ENCODE measurements at places on chromosomes 5 and 9. TPM values are rescaled to one million over a fixed set of nuclear protein-coding genes. Genes with fewer than 3 reads are reported as not detected.

DNA sequence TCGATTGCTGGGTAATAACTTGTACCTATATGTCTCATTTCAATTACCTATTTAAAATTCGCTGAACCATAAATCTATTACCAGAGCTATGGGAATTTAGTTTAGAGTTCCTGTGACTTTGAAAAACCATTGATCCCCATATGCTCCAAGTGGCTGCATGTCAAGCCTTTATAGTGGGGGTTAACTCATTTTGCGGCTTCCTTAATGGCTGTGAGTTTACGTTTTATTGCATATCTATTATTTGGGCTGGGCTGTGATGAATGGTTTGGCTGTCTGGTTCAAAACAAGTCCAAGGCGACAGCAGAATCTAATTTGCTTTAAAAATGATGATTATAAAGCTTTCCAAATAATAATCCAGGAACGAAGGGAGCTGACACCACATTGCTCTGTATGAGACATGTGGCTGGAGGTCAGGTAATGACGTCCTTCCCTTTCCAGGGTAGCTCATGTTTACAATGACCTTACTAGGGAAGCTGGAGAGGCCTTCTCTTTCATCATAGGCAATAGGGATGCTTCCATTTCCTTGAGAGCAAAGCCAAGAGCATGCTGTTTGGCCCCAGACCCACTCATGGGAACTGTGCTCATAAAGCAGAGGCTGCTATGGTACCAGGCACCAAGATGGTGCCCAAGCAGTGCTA lies 258.3 kb downstream of the HSPA4 start:
- peaks cover 13% of the 10 kb centered on the region for H3K27me3 ChIP-seq
- no peak overlapping the region for H3K4me3 ChIP-seq
- no peaks in the 10 kb centered on the region for H3K36me3 ChIP-seq
- H3K27ac ChIP-seq, result no peak overlapping the region
- DNase-seq, result peak; percentile 16

DNA sequence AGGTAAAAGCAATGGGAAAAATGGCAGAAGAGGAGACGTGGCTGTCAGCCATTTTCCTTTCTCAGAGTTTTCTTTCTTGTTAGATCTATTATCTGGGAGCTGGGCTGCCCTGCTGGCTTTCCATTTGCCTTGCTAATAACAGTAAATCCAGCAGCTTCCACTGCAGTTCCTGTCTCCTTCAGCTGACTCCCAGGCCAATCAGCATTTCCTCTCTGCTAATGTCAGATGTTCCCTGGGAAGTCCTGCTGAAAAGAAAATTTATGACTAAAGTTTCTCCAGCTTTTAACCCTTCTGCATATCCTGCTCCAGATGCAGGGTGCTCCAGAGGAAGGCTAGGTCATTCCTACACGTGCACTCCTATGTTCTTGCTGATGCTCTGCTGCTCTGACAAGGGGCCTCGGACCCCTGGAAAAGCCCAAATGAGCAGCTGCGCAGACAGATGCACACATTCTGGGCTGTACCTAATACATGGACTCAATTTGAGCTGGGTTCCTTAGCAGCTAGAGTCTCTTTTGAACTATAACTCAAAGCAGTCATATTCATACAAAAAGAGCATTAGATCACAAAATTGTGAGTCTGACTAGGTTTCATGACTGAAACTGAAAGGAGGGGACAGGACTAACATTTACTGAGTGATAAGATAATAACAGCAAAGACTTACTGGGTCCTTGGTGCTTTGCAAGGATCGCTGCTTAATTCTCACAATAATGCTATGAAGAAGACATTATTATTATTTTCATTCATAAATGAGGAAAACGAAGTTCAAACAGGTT lies 182.2 kb downstream of the MAPKAP1 start:
- peaks cover 3% of the 10 kb centered on the region for H3K36me3 ChIP-seq
- H3K27me3 ChIP-seq, result no peaks in the 10 kb centered on the region
- H3K27ac ChIP-seq, result peak overlapping the region; percentile 14
- peaks cover 28% of the 10 kb centered on the region for H3K4me1 ChIP-seq
- peak; percentile 23 for DNase-seq

- peak overlapping the region; percentile 58 for H3K27ac ChIP-seq
- no peak overlapping the region for H3K4me3 ChIP-seq
- H3K36me3 ChIP-seq, result peaks cover 7% of the 10 kb centered on the region
- no peaks in the 10 kb centered on the region for H3K27me3 ChIP-seq
These were observed 33.4 kb upstream of the NCS1 start for GRCh38 chr9:130138791-130139190.

DNA sequence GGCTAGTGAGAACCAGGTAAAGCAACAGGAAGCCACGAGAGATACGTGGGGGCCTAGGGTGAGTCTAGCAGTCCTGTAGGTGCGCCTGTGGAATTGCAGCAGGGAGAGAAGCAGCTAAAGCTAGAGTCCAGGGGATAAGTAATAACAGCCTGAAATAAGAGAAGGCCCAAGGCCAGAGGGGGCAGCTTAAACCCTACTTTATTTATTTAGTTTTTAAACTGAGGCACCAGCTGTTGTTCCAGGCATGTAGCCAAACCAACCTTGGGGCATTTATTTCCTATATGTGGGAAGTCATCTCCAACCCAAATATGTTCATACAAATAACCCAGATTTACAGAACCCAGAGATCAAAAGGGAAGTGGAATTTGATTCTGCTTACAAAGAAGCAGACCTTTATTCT lies 93.5 kb downstream of the GLDC start:
- H3K27me3 ChIP-seq, result no peaks in the 10 kb centered on the region
- H3K27ac ChIP-seq, result peak overlapping the region; percentile 67
- H3K4me3 ChIP-seq, result no peak overlapping the region
- no peaks in the 10 kb centered on the region for H3K36me3 ChIP-seq
- peak; percentile 83 for DNase-seq

- H3K27ac ChIP-seq, result no peak overlapping the region
- H3K4me1 ChIP-seq, result no peaks in the 10 kb centered on the region
- no peak overlapping the region for H3K4me3 ChIP-seq
These were observed 68.8 kb downstream of the KIF4B start for GRCh38 chr5:155082401-155082800.

DNA sequence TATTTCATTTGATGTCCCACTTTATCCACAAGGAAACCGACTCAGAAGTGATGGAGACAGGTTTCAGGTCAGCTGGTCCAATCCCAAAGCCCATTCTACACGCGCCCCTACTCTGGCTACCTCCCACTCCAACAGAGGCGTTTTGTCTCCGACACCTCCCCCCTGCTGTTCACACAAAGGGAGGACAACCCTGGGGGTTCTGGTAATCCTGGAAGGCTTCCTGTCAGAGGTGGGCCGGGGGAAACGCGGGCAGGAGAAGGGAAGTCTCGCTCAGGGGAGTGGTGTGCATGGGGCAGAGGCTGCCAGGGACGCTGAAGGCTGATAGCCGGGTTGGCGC lies 39.7 kb upstream of the GABRP start:
- no peak overlapping the region for H3K4me3 ChIP-seq
- DNase-seq, result no peak
- no peak overlapping the region for H3K27ac ChIP-seq

DNA sequence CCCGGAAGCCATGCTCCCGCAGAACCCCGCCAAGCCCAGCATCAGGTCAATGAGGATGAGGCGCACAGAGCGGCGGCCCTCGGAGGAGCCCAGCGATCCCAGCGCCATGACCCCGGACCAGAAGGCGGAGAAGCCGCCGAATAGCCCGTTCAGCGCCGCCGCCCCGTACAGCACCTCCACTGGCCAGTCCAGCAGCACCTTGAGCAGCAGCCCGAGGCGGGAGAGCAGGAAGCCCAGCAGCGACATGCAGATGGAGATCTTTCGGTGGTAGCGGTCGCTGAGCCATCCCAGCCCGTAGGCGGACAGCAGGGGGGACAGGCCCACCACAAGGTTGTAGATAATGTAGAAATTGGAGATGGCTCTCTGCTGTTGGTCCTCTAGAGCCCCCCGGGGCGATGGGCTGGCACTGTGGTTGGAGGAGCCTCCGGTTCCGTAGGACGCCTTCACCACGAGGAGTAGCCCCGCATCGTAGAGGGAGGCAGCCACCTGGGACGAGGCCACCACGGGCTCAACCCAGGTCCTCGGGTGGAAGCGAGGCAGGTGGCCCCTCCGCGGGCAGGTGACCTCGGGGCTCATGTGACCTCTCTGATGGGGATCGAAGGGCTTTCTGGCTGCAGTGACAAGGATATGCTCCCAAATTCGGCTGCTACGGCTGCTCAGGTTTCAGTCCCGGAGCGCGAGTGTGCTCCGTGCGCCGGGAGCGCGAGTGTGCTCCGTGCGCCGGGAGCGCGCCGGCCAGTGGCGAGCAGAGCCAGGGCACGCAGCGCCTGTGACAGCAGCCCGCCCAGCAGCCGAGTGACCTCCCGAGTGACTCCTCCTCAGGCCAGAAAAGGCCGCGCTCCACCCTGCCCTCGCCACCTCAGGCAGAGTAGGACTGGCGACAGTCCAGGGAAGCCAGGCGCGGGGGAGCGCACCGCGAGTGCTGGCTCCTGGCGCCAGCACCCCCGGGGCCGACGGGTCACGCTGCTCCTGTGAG lies at the start of gene SLC46A2:
TSS of gene SLC46A2 (minus strand) at position 771 of the 976 bp plus-strand sequence. CDS start at position 576, 195 bp downstream.
- H3K27ac ChIP-seq, result no peak within 1 kb of the TSS
- H3K27me3 ChIP-seq, result peaks cover 33% of the 10 kb centered on the region
- no peak for DNase-seq
- H3K4me1 ChIP-seq, result no peaks in the 10 kb centered on the region
- peak within 1 kb of the TSS; percentile 33 for H3K4me3 ChIP-seq
- no peaks in the 10 kb centered on the region for H3K36me3 ChIP-seq

GRCh38 chr5:85716344-85717202 lies 901.2 kb upstream of the COX7C start:
- H3K27ac ChIP-seq, result no peak overlapping the region
- no peaks in the 10 kb centered on the region for H3K27me3 ChIP-seq
- no peaks in the 10 kb centered on the region for H3K4me1 ChIP-seq
- DNase-seq, result no peak
- H3K36me3 ChIP-seq, result no peaks in the 10 kb centered on the region
- H3K4me3 ChIP-seq, result no peak overlapping the region

- H3K27me3 ChIP-seq, result no peaks in the 10 kb centered on the region
- no peak overlapping the region for H3K4me3 ChIP-seq
- peaks cover 17% of the 10 kb centered on the region for H3K4me1 ChIP-seq
- H3K36me3 ChIP-seq, result peaks cover 2% of the 10 kb centered on the region
- H3K27ac ChIP-seq, result no peak overlapping the region
- peak; percentile 78 for DNase-seq
These were observed 67.2 kb downstream of the MVB12B start for GRCh38 chr9:126393876-126394275.

DNA sequence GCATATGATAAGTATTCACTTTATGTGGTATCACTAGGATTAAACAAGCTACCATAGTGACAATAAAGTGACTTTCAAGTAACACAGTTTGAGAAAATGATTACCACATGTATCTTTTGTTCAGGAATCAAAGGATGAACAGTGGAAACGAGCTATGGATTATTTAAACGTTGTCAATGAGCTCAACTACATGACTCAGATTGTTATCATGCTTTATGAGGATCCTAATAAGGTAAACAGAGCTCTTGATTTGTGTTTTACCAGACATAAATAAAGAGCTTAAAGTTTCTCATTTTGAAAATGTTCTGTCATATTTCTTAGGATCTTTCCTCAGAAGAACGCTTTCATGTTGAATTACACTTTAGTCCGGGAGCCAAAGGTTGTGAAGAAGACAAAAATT lies 57.4 kb downstream of the PPIP5K2 start:
- peaks cover 7% of the 10 kb centered on the region for H3K36me3 ChIP-seq
- H3K27ac ChIP-seq, result no peak overlapping the region
- no peaks in the 10 kb centered on the region for H3K27me3 ChIP-seq

DNA sequence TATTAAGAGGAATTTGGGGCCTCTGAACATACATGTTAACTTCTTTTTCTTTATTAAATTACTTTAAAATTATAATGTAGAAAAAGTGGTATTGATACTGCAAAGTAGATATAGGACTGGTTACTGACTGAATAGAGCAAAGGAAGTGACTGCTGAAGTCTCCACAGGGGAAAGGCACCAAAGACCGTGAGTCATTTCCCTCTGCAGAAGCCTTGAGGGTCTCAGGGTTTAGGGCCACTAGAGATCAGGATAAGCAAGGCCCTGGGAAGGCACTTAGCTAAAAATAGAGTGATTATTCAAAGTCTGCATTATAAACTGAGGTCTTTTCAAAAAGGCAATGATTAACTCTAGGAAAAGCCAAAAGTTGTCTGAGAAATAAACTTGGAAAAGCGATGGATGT lies 44.7 kb upstream of the ITGA1 start:
- no peak for DNase-seq
- H3K27me3 ChIP-seq, result no peaks in the 10 kb centered on the region
- peaks cover 11% of the 10 kb centered on the region for H3K4me1 ChIP-seq
- no peak overlapping the region for H3K27ac ChIP-seq
- no peak overlapping the region for H3K4me3 ChIP-seq

- H3K27ac ChIP-seq, result no peak overlapping the region
- no peaks in the 10 kb centered on the region for H3K4me1 ChIP-seq
- no peaks in the 10 kb centered on the region for H3K27me3 ChIP-seq
- peaks cover 17% of the 10 kb centered on the region for H3K36me3 ChIP-seq
- no peak overlapping the region for H3K4me3 ChIP-seq
- peak; percentile 55 for DNase-seq
These were observed 15.2 kb upstream of the LHX3 start for GRCh38 chr9:136220017-136220729.

The PAEP gene
- not detected for total RNA-seq

The SSBP2 gene
- 42.7 TPM for total RNA-seq
